ENCODE measurements at places on chromosomes 3 and 15.

DNA sequence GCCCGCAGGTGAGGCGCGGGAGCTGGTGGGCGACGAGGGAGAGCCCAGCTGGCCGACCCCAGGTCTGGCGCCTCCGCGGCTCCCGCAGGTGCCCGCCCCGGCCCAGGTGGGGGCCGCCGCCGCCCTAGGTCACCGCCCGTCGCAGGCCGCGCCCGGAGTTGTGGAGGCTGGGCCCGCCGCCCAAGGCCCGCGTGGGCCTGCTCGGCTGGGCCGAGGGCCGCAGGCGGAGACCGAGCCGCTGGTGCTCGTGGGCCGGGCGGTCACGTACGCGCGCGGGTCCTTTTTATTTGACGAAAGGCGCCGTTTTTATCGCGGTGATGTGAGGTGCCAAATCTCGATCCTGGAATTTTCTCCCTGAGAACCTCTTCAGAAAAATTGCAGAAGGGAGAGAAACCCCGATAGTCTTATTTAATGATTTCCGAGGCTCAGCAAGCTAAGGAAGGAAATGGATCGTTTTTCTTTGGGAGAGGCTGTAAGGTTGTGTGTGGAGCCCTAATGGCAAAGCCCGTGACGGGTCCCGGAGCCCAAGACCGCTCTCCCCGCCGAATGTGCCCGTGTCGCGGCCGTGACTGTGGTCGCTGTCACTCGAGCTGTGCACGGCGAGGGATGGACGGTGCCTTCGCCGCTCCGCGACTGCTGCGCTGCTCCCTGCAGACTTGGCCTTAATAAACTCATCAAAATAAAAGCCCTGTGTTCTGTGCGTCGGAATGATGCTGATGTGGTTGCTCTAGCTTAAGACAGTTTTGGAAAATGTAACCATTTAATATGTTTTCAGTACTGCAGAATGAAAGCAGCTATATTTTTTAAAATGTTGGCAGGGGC is 612 bp downstream of the APPL1 start:
- no peak for DNase-seq

DNA sequence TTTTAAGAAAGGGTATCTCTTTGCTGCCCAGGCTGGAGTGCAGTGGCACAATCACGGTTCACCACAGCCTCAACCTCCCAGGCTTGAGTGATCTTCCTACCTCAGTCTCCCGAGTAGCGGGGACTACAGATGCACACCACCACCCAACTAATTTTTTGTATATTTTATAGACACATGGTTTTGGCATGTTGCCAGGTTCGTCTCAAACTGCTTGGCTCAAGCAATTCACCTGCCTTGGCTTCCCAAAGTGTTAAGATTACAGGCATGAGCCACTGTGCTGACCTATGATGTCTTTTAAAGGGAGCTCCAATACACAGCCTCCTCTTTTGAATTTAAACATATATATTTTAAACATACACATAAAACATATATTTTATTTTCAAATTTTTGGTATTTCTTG is 60.9 kb downstream of the SLC9C1 start:
- DNase-seq = no peak

DNA sequence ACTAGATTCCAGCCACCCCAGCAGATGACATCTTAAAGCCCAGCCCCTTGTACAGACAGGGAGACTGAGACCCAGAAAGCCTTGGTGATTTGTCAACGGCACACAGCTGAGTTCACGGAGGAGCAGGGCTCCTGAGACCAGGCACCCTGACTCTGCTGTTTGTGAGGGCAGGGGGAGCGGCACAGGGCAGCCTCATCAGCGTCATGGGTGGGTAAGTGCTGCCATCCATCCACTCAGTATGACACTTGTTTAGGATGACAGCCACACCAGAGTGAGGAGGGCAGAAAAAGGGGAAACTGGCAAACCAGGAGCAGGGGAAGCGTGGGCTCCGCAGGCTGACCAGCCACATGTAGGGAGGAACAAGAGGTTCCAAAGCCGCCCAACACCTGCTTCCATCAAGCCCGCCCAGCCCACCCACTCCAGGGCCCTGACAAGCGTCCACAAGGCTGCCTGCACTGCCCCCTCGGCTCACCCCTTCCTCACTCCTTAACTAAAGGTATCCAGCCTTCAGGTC is 19.9 kb downstream of the RBPMS2 start:
- DNase-seq = no peak

- no peak for DNase-seq
Measured at GRCh38 chr3:145118303-145118702, 1042.7 kb downstream of the PLOD2 start.

Measured in DMS153 (cell line).